Lung microvascular endothelial cell (primary cell): ENCODE measurements at places on chromosomes 12 and 14.
A peak's percentile ranks its signal among the peaks of the same experiment; 100 is the strongest.

GRCh38 chr12:63981343-63981742, 136.8 kb downstream of the SRGAP1 start:
- no peak for DNase-seq

DNA sequence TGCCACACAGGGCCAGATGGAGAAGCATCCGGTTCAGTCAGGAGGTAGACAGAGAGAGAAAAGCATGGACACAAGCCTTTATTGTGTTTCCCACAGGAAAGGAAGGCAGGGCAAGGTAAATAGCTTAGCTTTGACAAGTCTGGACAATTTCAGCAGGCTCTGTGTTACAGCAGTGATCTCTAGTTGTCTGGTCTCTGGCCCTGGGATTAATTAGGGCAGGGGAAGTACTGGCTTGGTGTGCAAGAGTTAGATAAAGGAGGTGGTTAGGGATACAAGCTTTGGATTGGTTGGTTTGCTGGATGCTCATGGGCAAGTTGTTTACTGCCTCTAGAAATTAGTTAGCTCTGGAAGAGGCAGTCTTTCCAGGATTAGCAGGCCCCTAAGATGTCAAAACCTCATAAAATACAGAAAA, 15.1 kb upstream of the NGDN start:
- DNase-seq: no peak

GRCh38 chr14:105745433-105746123, 219.2 kb downstream of the TMEM121 start:
- no peak for DNase-seq

DNA sequence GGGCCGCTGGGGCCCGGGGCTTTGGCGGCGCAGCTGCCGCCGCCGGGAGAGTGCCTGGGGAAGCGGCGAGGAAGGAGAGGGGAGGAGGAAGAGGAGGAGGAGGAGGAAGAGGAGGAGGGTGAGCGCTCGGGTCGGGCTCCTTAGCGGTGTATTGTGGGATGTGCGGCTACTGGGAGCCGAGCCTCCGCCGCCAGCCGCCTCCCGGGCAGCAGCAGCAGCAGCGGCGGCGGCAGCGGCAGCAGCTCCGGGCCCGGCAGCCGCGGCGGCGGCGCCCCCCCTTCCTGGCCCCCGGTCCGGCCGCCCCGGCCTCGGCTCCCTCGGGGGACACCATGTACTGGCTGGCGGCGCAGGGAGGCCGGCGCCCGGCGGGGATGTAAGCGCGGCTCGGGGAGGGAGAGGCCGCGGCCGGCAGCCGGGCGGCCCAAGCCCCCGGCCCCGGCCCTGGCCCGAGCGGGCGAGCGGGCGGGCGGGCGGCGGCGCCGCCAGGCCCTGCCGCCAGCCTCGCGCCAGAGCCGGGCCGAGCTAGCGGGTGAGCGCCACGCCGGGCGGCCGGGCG, at the start of gene SETD1B:
Gene SETD1B (plus strand): TSS at position 149 of the 556 bp plus-strand sequence. CDS start 729 bp downstream, outside the sequence.
- DNase-seq: peak; percentile 74

GRCh38 chr12:120735181-120735580, 9.6 kb downstream of the ACADS start:
- no peak for DNase-seq
